ENCODE measurements at places on chromosomes 12 and 14. TPM values are rescaled to one million over a fixed set of nuclear protein-coding genes. Genes with fewer than 3 reads are reported as not detected.
A peak's percentile ranks its signal among the peaks of the same experiment; 100 is the strongest.

The A2M gene
- total RNA-seq, result 2,389 TPM

The GRIP1 gene
- 3.4 TPM for total RNA-seq

The NPFF gene
- not detected for total RNA-seq

The KIF26A gene
- 4.6 TPM for total RNA-seq

The CAPRIN2 gene
- total RNA-seq, result 41.2 TPM

The WNT1 gene
- total RNA-seq, result not detected

The ARHGEF40 gene
- 40.5 TPM for total RNA-seq

The PPP4R4 gene
- total RNA-seq, result 0.93 TPM

The NOXRED1 gene
- total RNA-seq, result 1.0 TPM

GRCh38 chr14:90986510-90986909 is 73.9 kb downstream of the RPS6KA5 start:
- DNase-seq, result no peak

DNA sequence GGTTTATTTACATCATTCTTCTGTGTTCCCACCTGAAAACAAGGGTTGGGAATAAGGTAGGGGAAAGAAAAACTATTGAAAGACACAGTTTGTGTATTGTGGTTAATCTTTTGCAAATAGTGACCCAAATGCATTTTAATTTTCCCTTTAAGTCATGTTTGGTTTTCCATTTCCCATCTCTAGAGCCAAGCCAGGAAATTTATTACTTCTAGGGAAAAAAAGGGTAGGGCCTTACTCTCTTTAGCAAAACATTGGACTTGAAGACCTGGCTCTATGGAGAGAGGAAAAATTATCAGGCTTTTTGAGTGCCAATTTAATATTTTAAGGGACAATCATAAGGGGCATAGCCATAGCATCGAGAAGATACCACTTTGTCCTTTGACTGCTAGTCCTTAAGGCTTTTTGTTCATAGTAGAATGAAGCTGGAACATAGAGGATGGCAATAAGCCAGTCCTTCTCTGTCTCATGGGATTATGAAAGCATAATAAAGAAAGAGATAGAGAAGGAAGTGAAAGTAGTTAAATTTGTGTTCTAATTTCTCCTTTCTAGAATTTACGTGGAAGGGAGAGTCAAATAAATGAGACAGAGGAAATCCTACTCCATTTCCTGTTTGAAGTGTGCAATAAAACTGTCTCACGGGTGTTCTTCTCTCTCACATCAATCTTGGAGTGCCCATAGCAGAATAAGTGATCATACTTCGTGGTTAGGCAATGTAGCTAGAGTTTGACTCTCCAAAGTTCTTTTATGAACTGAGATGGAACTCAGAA is 50.9 kb upstream of the PPFIA2 start:
- DNase-seq, result no peak

- DNase-seq, result no peak
Measured at GRCh38 chr12:123242116-123242904, 9.1 kb downstream of the MTRFR start.

DNA sequence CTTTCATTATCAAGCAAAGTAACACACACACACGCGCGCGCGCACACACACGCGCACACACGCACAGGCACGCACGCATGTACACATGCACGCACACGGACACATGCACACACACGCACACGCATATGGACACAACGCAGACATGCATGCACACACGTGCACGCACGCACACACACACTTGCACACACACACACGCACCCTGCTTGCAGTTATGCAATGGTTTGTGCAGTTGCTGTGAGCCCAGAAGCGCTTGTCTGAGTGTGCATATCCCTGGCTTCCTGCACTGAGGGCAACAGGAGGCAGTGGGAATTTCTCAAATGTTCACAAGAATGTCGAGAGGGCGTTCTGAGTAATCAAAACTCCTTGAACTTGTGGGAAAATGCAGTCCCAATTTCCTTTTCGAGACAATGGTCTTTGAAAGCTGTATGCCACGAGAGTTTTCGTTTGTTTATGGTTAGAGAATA is 41.6 kb downstream of the NFKBIA start:
- DNase-seq, result peak; percentile 22

DNA sequence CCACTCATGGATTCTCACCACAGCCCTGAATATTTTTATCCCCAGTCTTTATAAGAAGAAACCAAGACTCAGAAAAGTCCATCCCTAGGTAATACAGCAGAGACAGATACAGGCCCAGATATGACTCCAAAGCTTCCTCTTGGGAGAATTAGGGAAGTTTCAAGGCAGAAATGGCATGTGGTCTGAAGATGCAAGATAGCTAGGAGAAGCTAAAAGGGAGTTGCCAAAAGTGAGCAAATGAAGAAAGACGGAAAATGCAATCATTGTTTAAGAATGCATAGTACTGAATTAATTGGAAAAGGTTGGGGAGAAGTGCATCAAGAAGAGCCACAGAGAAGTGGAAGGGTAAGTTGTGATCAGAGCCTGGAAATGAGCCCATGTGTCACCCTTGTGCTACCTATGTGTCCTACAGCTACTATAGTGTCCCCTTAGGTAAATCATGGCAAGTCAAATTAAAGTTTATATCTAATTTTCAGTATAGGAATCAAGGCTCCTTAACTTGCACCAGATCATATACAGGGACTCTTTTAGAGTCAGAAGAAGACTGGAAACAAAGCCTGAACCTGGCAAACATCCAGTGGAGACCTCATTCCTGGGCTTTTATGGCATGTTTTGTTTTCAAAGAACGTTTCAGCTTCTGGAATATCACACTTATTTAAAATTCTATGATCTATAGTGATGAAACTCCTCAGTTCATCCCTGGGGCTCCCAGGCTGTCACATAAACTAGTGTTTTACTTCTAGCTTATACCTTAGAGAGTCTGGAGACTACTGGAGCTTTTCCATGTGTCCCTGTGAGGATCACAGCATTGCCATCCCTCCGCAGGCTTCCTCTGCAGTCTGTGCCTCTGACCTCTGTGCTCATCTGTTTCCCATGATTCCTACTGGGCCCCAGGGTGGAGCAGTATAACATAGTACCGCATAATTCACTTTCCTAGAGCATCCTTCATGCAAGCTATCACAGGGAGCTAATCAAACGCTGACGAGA is 189.0 kb upstream of the CDKN3 start:
- no peak for DNase-seq

DNA sequence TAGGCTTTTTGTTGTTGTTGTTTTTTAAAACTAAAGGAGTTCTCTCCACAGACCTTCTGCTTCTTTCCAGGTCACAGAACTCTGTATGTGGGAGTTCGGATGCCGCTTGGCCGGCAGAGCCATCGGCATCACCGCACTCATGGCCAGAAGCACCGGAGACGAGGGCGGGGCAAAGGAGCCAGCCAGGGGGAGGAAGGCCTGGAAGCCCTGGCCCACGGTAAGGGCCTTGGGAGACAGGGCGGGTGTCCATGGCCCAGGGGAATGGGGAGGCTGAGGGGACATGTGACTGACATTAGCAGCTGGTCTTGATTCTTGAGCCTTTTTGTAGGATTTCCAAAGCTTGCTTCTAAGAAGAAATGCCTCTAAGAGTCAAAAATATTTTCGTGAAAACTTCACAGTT is 26.2 kb downstream of the SLC4A8 start:
- no peak for DNase-seq

- no peak for DNase-seq
Measured at GRCh38 chr12:13339538-13339937, 143.0 kb downstream of the EMP1 start.

GRCh38 chr14:61037215-61037614 is 56.2 kb downstream of the SLC38A6 start:
- DNase-seq, result no peak

DNA sequence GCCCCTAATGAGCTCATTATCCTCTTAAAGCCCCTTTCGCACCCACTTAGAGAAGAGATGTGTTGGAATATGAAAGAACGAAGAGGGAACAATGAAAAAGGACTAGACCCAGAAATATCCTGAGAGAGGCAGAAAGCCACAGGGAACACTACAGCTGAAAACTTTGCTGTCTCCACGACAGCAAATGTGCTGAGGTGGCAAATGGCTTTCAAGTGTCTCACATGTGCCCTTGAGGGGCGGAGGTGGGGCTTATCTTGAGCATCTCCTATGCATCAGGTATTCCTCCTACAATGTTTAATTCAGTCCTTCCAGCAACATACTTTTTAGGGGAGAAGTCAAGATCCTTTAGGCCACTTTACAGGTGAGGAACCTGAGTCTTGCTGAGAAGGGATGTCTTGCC is 62.9 kb downstream of the WSCD2 start:
- DNase-seq, result no peak

- DNase-seq, result peak; percentile 72
Measured at GRCh38 chr12:56020423-56021184, at the start of gene IKZF4. Gene IKZF4, plus strand, starts transcription at chr12:56021043. Its CDS starts 451 bp downstream, at chr12:56021494.

DNA sequence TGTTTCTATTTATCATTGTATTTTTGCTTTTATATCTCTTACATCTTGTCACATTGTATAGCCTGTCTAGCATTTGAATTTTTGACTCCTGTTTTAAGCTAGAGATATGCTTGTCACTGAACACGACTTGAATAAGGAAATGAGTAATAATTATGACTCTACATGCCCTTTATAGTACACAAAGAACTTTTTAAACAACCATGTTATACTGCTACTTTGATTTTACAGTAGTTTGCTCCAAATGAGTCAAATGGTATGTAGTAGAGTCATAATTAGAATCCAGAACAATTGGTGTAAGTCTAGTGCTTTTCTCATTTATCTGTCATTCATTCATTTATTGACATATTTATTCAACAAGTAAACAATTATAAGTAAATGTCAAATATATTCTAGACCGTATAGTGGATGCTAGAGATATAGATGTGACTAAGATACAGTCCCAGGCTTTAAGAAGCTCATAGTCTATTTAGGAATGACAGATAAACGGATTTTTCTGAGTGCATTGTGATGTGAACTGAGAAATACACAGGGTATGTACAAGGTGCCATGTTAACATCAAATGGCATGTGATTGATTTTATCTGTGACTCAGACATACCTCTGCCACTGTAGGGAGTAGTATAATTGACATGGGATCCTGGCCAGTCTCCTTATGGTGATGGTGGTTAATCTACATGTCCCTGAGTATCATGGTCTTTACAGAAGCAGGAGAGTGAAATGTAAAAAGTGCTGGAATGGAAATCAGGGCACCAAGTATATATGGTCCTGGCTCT is 799.7 kb downstream of the DIO2 start:
- no peak for DNase-seq
